ENCODE measurements at places on chromosomes 16 and 17. TPM values are rescaled to one million over a fixed set of nuclear protein-coding genes. Genes with fewer than 3 reads are reported as not detected.

DNA sequence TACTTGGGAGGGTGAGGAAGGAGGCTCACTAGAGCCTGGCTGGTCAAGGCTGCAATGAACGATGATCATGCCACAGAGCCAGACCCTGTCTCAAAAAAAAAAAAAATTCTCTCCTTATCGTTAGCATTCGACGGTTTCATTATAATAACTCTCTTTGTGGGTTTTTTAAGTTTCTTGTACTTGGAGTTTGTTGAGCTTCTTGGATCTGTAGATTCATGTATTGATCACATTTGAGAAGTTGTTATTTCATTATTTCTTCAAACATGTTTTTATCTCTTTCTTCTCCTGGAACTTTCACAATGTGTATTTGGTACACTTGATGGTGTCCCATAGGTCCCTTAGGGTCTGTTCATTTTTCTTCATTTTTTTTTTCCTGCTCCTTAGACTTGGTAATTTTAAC, 16.8 kb upstream of the ABCA3 start:
- no peak for DNase-seq

DNA sequence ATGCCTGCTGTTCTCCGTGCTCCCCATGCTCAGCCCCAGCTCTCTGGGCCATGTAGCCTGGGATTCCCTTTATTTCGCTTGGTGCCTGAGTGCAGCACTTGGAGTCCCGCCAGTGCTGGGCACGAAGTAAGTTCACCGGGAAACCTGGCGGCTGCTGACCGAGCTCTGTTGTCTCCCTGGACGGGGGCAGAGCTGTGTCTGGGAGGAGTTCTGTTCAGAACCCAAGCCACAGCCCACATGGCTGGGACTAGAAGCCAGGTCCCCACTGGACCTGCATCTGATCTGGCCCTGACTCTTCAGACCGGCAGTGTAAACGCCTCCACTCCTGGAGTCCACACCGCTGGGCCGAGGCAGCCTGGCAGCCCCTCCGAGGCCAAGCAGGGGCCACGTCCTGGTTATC, 37.5 kb upstream of the CIBAR2 start:
- DNase-seq = no peak

- no peak for DNase-seq
These were observed 93.3 kb upstream of the NLRP1 start for GRCh38 chr17:5677620-5678019.

DNA sequence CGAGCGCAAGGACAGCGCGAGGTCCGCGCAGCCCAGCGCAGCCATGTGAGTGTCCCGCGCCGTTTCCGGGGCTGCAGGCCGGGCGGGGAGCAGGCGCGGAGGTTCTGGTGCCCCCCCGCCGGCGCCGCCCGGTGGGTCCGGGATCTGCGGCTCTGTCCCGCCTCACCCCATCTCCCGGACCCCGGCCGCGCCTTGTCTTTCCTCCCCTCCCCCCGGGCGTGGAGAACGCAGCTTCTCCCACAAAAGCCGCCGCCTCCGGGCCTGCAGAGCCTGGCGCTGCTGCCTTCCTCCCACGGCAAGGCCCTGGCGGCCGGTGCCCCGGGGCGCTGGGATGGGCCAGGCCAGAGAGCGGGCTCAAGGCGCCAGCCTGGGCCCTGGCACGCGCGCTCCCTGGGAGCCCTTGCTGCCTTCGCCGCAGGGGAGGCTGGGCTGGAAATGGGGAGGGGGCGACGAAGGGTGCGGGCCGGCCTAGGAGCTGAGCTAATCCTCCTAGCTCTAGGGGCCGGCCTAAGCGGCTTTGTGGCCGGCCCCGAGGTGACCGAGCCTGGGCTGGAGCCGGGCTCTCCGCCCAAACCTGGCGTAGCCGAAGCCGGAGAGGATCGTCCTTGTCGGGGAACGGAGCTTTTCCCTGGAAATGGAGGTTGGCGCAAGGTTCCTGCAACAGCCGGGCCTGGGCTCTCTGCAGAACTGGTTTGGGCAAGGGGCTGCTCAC, 397 bp downstream of the RIPOR1 start:
- no peak for DNase-seq

- no peak for DNase-seq
These were observed 54.1 kb upstream of the FASN start for GRCh38 chr17:82152114-82152513.

DNA sequence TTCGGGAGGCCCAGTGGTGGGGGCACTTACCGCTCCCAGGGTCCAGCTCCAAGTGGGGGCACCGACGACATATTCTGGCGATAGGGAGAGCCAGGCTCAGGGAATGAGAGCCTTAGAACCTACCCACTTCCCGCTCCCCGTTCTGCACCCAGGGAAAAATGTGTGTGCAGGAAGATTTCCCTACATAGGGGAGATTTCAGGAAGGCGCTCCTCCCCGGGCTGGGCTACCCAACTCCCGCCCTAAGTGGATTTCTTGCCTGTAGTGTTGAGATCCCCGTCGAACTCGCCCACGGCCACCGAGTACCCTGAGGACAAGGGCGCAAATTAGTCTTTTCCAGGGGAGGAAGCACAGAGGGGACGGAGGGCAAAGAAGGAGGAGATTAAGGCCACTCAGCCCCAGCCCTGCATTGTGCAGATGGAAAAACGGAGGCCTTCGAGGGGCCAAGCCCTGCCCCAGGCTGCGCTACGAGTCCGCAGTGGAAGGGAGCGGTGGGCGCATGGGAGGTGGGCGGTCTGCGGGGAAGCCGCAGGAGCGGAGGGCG, 5.1 kb downstream of the ITGA2B start:
- DNase-seq = no peak

- DNase-seq = peak; percentile 32
These were observed 86.3 kb downstream of the SPECC1 start for GRCh38 chr17:20095336-20096080.

DNA sequence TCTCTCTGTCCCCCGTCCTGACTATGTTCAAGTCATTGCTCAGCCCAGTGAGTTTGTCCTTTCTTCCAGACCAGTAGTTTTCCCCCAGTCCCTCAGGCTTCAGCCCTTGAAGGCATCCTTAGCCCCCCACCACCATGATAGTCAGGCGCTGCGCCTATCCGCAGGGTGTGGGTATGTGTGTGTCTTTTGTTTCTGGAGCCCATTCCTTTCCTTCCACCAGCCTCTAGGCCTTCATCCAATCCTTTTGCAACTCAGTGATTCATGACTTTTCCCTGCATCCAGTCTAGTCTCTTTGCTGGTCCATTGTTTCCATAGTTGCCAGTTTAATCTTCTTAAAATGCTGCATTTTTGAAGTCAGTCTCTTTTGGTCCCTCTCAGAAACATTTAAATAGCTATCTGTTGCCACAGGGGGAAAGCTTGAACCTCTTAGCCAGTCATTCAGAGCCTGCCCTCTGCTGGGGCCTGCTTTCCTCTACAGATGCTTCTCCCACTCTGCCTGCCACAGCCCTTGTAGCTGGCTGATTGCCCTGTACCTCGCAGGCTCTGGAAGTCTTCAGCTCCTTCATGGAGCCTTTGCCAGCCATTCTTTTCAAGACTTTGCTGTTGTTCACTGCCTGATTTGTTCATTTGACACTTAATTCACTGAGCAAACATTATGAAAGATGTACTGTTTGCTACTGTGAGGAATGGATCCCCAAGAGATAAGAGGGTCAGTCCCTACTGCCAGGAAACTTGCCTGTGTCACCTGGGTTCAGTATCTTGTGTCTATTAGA, 55.9 kb upstream of the ADCY7 start:
- peak; percentile 84 for DNase-seq

GRCh38 chr16:11329071-11329491, 16.2 kb upstream of the RMI2 start:
- no peak for DNase-seq

GRCh38 chr17:76198702-76199101, 41.6 kb downstream of the RNF157 start:
- DNase-seq = no peak

DNA sequence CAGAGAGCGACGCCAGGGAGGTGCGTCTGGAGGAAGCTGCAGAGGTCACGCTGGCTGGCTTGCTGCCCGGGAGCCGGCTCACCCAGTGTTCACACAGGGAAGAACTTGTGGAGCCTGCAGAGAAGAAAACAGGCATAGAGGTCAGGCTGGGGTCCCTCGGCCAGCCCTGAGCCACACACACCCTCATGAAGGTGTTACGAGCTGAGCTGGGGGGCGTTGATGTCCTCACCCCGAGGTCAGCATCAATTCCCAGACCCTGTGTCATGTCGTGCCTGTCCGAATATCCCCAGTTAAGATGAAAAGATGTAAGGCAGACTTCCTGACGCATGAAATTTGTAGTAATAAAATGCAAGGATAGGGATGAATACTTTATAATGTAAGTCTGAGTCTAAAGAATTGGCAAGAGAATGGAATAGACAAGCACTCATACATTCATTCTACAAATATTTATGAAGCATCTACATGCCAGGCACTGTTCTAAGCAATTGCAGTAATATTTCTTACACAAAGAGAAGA, 77.1 kb downstream of the USP31 start:
- peak; percentile 88 for DNase-seq

DNA sequence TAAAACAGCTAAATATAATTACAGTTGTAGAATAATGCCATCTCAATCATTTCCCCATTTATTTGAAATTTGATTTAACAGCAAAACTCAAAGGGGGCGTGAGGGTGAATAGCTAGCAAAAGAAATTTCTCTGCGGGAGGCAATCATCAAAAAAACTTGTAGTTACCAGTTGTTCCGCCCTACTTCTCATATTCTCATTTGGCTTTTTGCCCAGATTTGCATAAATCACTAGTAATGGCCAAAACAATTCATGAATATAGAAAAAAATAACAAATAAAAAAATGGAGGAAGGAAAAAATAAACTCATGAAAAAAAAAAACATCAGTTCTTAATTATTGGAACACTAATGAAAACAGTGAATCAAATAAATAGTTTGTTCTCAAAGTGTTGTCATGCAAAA, 722.6 kb upstream of the KIF2B start:
- no peak for DNase-seq

- peak; percentile 82 for DNase-seq
These were observed 28.0 kb downstream of the MRM1 start for GRCh38 chr17:36629252-36629847.

- no peak for DNase-seq
These were observed 451.5 kb downstream of the NPIPA7 start for GRCh38 chr16:16830401-16830800.

- DNase-seq = peak; percentile 42
These were observed 30.2 kb downstream of the SPHK1 start for GRCh38 chr17:76414334-76415295.

GRCh38 chr17:5793899-5794298, 209.6 kb upstream of the NLRP1 start:
- no peak for DNase-seq

- DNase-seq = peak; percentile 72
These were observed 82.0 kb upstream of the PLCG2 start for GRCh38 chr16:81696961-81697615.

DNA sequence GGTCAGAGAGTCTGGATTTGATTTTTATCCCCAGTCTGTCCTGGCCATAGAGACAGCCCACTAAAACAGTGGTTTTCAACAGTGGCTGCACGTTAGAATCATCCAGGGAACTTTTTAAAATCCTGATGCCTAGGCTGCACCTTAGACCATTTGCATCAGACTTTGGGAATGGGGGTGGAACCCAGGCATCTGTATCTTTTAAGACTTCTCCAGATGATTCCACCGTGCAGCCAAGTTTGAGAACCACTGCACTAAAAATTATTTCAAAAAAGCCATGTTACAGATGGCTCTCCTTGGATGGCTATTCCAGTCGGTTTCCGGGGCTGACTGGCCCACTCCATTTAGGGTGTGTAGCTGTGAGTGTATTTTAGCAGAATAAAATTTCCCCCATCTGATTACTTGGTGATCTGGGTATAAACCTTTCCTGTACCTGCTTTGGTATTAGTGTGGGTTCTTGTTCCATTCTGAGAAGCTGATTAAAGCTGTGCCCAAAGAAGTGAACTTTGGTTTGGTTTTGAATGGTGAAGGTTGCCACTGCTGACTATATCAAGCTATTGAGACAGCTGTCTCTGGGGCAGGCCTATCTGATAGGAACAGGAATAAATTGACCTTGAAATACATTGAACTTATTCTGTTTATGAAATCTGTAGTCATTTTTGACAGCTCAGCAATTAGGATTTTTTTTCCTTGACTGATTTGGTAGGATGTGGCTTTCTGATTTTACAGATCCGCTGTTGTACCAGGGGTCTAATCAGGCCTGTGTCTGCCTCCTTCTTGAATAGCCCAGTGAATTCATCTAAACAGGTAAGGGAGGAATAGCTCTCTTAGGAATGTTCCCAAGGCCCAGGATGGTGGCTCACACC, 1.3 kb downstream of the ATP5MC1 start:
- DNase-seq = no peak

GRCh38 chr17:68585643-68586042, 15.5 kb downstream of the FAM20A start:
- DNase-seq = no peak

DNA sequence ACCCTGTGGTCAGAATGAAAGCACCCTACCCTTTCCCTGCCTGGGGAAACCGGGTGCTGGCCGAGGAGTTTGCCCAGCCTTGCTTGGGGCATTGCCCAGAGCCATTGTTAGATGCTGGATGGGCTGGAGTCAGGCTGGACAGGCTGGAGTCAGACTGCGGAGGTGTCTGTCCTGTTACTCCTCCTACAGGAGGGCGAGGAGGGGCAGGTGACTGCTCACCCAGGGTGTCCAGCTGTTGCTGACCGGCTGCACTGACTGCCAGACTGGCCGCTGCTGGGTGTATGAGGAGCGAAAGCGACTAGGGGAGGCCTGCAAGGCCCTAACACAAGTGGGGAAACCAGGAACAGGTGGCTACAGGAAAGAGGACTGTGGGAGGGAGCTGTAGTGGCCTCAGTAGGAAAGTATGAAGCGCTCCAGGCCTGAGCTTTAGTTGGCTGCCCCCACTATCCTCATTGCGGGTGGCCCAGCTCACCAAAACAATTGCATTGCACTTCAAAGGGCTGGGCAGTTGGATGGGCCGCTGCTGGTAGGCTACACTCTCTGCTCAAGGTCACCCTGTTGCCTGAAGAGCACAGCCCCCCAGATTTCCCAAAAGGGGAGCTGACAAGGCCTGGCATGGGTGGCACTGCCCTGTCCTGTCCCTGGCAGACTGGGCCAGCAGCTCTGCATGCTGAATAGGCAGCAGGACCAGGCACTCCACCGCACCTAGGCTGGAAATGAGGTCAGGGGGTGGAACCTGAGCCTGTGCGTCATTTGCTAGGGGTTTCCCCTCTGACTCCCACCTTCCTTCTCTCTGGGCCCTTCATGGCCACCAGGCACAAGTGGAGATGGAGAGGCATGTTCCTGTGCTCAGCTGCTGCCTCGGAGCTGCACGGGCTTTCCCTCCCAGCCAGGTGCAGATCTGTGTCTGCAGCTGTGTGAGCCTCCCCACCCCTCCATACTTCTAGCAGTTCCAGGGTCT, 18.4 kb downstream of the LDHD start:
- DNase-seq = no peak

- DNase-seq = no peak
These were observed 761 bp upstream of the MATCAP1 start for GRCh38 chr16:67184453-67184994.

- no peak for DNase-seq
These were observed 7.9 kb upstream of the MSL1 start for GRCh38 chr17:40113907-40114245.

GLP2R gene
- total RNA-seq = 11.9 TPM

FNDC8 gene
- not detected for total RNA-seq

CCDC144A gene
- total RNA-seq = 1.5 TPM

CCL7 gene
- total RNA-seq = not detected

CCL4 gene
- total RNA-seq = 4.5 TPM

ACAP1 gene
- total RNA-seq = 9.0 TPM

CHST4 gene
- not detected for total RNA-seq

HS3ST3B1 gene
- total RNA-seq = 1.7 TPM

TMEM98 gene
- total RNA-seq = 111 TPM

TEX19 gene
- not detected for total RNA-seq

KRT24 gene
- total RNA-seq = 1.3 TPM

SECTM1 gene
- 78.5 TPM for total RNA-seq

PHF12 gene
- 42.3 TPM for total RNA-seq

All from left colon (tissue), 2 donors.